CD4-positive, alpha-beta T cell (primary cell): ENCODE measurements at places on chromosomes 13 and 19. TPM values are rescaled to one million over a fixed set of nuclear protein-coding genes. Genes with fewer than 3 reads are reported as not detected.
A peak's percentile ranks its signal among the peaks of the same experiment; 100 is the strongest.

Gene CD70
- not detected for total RNA-seq

Gene ZNF614
- total RNA-seq: 9.7 TPM

Gene ZNF30
- total RNA-seq: 1.1 TPM

Gene SHD
- 0.14 TPM for total RNA-seq

Gene ZSWIM9
- 3.1 TPM for total RNA-seq

Gene EVI5L
- 6.0 TPM for total RNA-seq

Gene ZNF799
- 1.1 TPM for total RNA-seq

Gene NCR1
- not detected for total RNA-seq

GRCh38 chr19:48424694-48425219 is 21.0 kb upstream of the GRWD1 start:
- no peak overlapping the region for H3K4me3 ChIP-seq
- no peaks in the 10 kb centered on the region for H3K36me3 ChIP-seq
- DNase-seq: no peak
- no peaks in the 10 kb centered on the region for H3K27me3 ChIP-seq
- H3K4me1 ChIP-seq: no peaks in the 10 kb centered on the region
- H3K27ac ChIP-seq: no peak overlapping the region

DNA sequence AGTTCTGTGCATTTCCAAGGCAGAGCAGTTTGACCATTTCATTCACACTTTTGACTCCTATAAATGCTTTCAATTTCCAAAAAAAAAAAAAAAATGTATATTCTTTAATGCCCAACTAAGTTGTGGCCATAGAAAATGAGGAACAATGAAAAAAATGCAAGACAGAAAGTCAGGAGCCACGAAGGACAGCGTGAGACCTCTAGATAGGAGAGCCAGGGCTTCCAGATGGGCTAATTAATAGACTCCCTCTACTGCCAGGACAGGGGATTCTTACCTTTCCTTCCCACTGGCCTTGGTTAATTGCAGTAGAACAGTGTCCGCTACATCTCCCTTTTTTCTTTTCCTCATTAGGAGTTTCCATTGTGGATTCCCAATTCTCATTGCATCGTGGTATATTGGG is 8.6 kb downstream of the FPR3 start:
- no peaks in the 10 kb centered on the region for H3K27me3 ChIP-seq
- H3K4me1 ChIP-seq: no peaks in the 10 kb centered on the region
- no peaks in the 10 kb centered on the region for H3K36me3 ChIP-seq

DNA sequence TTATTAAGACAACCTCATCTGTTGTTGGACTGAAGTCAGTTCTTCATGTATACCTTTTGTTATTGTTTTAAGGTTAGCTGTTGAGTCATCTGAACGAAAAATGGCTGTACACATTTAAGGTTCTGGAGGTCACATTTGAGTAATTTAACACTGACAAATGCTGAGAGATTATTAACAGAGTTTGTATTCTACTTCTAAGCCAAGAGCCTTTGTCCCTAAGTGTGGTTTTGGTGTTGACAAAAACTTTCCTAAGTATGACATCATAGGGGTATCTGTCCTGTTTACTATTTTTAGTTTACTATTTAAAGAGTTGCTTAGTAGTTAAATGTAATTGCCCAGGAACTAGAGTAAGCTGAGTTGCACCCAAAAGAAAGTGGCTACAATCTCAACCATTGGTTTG is 71.9 kb downstream of the CDK8 start:
- no peak overlapping the region for H3K4me3 ChIP-seq
- H3K4me1 ChIP-seq: no peaks in the 10 kb centered on the region
- DNase-seq: no peak
- no peaks in the 10 kb centered on the region for H3K27me3 ChIP-seq
- no peak overlapping the region for H3K27ac ChIP-seq

- no peaks in the 10 kb centered on the region for H3K27me3 ChIP-seq
- peaks cover 45% of the 10 kb centered on the region for H3K36me3 ChIP-seq
- peak; percentile 35 for DNase-seq
- no peak overlapping the region for H3K4me3 ChIP-seq
- peaks cover 34% of the 10 kb centered on the region for H3K4me1 ChIP-seq
These were observed 8.9 kb downstream of the TEKTIP1 start for GRCh38 chr19:3547767-3548282.

DNA sequence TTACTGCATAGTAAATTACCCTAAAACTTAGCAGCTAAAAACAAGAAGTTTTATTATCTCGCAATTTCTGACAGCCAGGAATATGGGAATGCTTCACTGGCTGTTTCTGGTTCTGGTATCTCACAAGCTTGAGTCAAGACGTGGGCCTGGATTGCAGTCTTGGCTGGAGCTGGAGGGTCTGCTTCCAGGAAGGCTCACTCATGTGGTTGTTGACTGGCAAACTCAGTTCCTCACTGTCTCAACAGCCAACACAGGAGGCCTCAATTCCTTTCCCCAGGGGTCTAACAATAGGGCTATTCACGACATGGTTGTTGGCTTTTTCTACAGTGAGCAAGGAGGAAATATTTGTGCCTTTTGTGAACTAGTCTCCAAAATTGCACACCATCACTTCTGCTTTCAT is 146.3 kb downstream of the GPC5 start:
- no peaks in the 10 kb centered on the region for H3K36me3 ChIP-seq
- no peak overlapping the region for H3K27ac ChIP-seq
- no peak overlapping the region for H3K4me3 ChIP-seq

GRCh38 chr19:33547676-33548075 is 26.1 kb upstream of the PEPD start:
- no peak overlapping the region for H3K4me3 ChIP-seq
- no peak for DNase-seq
- H3K4me1 ChIP-seq: no peaks in the 10 kb centered on the region
- no peaks in the 10 kb centered on the region for H3K36me3 ChIP-seq
- H3K27me3 ChIP-seq: peaks cover 2% of the 10 kb centered on the region

- no peaks in the 10 kb centered on the region for H3K4me1 ChIP-seq
- H3K27me3 ChIP-seq: no peaks in the 10 kb centered on the region
- H3K36me3 ChIP-seq: no peaks in the 10 kb centered on the region
These were observed 389.2 kb downstream of the ITGBL1 start for GRCh38 chr13:101841698-101842097.

DNA sequence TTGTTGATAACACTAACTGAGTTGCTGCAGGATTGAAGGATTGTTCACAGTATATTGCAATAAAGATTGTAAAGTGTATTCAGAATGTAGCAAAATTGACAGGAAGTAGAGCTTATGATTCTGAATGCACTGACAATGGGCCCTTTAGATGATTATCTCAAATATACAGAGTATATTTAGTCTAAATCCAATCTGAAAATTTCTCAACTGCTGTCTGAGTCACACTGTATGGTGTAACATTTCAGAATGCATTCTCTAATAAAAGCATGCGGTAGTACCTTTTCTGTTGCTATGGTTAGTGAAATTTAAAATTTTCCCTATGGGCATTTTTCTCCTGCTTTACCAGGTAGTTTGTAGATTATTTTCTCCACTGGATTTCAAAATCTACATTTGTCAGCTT is 365.2 kb downstream of the PCDH17 start:
- no peaks in the 10 kb centered on the region for H3K36me3 ChIP-seq
- no peaks in the 10 kb centered on the region for H3K4me1 ChIP-seq
- DNase-seq: no peak
- H3K27me3 ChIP-seq: no peaks in the 10 kb centered on the region

GRCh38 chr19:8517551-8518442 is 3.8 kb upstream of the ZNF414 start:
- peaks cover 19% of the 10 kb centered on the region for H3K36me3 ChIP-seq
- no peaks in the 10 kb centered on the region for H3K27me3 ChIP-seq
- DNase-seq: peak; percentile 82
- H3K4me1 ChIP-seq: peaks cover 80% of the 10 kb centered on the region
- peak overlapping the region; percentile 28 for H3K4me3 ChIP-seq

GRCh38 chr13:92640936-92641335 is 585.7 kb upstream of the GPC6 start:
- H3K27me3 ChIP-seq: no peaks in the 10 kb centered on the region
- H3K4me1 ChIP-seq: no peaks in the 10 kb centered on the region
- no peak overlapping the region for H3K27ac ChIP-seq
- H3K36me3 ChIP-seq: no peaks in the 10 kb centered on the region
- DNase-seq: no peak

GRCh38 chr19:17391371-17392151 is 2.4 kb downstream of the CCDC194 start:
- no peaks in the 10 kb centered on the region for H3K36me3 ChIP-seq
- DNase-seq: no peak
- H3K4me3 ChIP-seq: peak overlapping the region; percentile 53
- H3K27ac ChIP-seq: no peak overlapping the region
- no peaks in the 10 kb centered on the region for H3K27me3 ChIP-seq
